Right lobe of liver (tissue), 6 donors: ENCODE measurements at places on chromosomes 4 and X. TPM values are rescaled to one million over a fixed set of nuclear protein-coding genes. Genes with fewer than 3 reads are reported as not detected.

The SLC10A3 gene
- total RNA-seq, result 15.2 TPM

The EDNRA gene
- total RNA-seq, result 1.1 TPM

The ZNF330 gene
- 26.8 TPM for total RNA-seq

The DHRSX gene
- total RNA-seq, result 30.0 TPM

The SPOCK3 gene
- total RNA-seq, result 0.27 TPM

The CXCL11 gene
- not detected for total RNA-seq

The NSDHL gene
- total RNA-seq, result 18.1 TPM

The KCNE5 gene
- not detected for total RNA-seq

The NEIL3 gene
- 0.13 TPM for total RNA-seq

- no peaks in the 10 kb centered on the region for H3K27me3 ChIP-seq
- H3K4me3 ChIP-seq, result no peak overlapping the region
- no peak for DNase-seq
These were observed 401.5 kb downstream of the PPP3CA start for GRCh38 chr4:100945789-100946188.

DNA sequence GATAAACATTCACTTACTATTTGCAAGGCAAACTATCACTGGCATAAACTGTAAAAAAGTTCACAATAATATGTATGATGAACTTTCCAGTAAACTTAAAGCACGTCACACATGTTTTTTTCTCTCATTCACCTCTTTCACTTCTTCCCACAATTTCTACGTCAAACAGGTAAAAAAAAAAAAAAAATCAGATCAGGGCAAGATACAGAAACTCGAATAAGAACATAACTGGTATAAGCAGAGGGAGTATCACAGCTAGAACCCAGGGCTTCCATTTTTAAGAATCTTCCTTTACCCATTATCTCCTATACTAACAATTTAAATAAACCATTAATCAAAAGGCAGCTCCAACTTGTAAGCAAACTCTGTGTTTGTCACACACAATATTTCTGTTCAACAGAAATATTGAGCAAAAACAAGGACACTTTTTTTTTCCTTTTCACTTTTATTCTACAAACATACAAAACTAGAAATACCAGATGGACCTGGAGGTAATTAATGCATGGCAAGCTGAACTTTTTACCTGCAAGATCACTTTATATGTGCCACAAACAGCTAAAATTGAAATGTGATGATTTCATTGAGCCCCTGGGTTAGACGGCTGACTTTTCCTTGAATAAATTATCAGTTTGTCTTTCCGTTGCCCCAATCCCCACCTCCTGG lies 47.5 kb upstream of the NSUN7 start:
- H3K27ac ChIP-seq, result no peak overlapping the region
- no peaks in the 10 kb centered on the region for H3K27me3 ChIP-seq
- H3K36me3 ChIP-seq, result no peaks in the 10 kb centered on the region
- no peaks in the 10 kb centered on the region for H3K4me1 ChIP-seq
- H3K4me3 ChIP-seq, result no peak overlapping the region
- DNase-seq, result no peak

DNA sequence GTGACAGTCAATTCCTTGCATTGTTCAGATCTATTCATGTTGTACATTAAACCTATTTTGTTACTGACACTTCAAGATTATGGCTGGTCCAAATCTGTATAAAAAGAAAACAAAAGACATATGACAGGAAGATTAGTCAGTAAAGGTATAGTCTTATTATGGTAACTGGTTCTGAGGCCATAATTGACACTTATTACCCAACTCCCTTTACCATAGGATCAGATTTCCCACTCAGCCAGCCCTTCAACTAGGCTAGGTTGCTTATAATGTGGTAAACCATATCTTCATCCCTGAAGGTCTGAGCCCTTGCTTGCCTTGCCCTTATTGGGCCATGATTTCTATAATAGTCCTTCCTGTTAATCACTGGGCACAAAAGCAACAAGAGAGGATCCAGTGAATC lies 289.6 kb downstream of the CXXC4 start:
- no peaks in the 10 kb centered on the region for H3K27me3 ChIP-seq
- H3K4me3 ChIP-seq, result no peak overlapping the region
- no peak for DNase-seq

DNA sequence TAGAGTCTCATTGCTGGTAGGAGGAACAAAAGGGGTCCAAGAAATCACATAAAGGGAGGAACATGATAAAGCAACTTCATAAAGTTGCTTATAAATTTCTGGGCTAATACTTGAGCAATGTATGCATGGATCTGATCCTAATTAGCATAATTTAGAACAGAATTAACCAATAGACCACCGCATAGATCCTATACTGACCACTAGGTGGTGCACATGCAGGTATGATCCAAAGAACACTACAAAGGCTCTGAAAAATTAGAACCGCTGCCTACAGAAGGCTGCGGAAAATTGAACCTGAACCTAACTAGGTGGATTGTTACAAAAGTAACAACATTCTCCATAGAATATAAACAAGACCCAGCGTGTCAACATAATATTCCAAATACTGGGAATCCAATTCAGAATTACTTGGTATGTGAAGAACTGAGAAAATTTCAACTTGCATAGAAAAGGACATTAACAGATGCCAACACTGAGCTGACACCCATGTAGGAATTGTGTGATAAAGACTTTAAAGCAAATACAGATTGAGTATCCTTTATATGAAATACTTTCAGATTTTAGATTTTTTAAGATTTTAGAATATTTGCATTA lies 23.3 kb downstream of the BRCC3 start:
- no peaks in the 10 kb centered on the region for H3K4me1 ChIP-seq
- no peak overlapping the region for H3K27ac ChIP-seq
- no peaks in the 10 kb centered on the region for H3K27me3 ChIP-seq
- DNase-seq, result no peak
- no peaks in the 10 kb centered on the region for H3K36me3 ChIP-seq
- no peak overlapping the region for H3K4me3 ChIP-seq

DNA sequence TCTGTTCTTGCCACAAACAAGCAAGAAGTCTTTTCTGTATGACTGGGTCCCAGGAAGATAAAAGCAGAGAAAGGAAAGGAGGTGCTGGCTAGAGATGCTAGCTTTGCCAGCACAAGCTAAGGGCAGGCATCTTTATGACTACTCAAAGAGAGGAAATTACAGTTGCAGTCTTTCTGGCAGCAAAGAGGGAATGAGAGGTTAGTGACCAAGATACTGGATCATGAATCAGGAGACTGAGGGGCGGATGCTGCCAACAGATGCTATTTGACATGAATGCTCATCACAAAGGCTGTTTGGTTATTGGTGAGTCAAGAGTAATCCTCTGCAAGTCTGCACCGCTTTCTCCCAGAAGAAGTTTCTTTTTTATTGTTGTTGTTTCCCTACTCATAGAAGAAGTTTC lies 5.5 kb upstream of the XIAP start:
- no peak overlapping the region for H3K4me3 ChIP-seq
- no peak overlapping the region for H3K27ac ChIP-seq
- no peaks in the 10 kb centered on the region for H3K4me1 ChIP-seq
- no peak for DNase-seq

GRCh38 chr4:77450006-77450405 lies 155.6 kb upstream of the CXCL13 start:
- H3K36me3 ChIP-seq, result no peaks in the 10 kb centered on the region
- no peak for DNase-seq
- no peak overlapping the region for H3K27ac ChIP-seq
- H3K4me1 ChIP-seq, result no peaks in the 10 kb centered on the region

DNA sequence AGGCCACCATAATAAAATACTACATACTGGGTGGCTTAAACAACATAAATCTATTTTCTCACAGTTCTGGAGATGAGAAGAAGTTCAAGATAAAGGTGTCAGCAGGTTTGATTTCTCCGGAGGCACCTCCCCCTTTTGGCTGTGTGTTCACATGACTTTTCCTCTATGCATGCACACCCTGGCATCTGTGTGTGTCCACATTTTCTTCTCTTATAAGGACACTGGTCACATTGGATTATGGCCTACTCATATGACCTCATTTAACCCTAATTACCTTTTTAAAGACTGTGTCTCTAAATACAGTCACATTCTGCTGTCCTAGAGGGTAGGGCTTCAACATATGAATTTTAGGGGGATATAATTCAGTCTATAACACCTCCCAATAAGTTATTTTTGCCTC lies 79.8 kb downstream of the DCLK2 start:
- H3K4me3 ChIP-seq, result no peak overlapping the region
- no peaks in the 10 kb centered on the region for H3K4me1 ChIP-seq
- no peak overlapping the region for H3K27ac ChIP-seq
- DNase-seq, result no peak

- no peak overlapping the region for H3K27ac ChIP-seq
- H3K27me3 ChIP-seq, result no peaks in the 10 kb centered on the region
- no peaks in the 10 kb centered on the region for H3K4me1 ChIP-seq
- no peak for DNase-seq
- H3K36me3 ChIP-seq, result no peaks in the 10 kb centered on the region
These were observed 466.6 kb upstream of the PABPC4L start for GRCh38 chr4:134668237-134668636.

- DNase-seq, result no peak
- H3K27me3 ChIP-seq, result no peaks in the 10 kb centered on the region
- no peak overlapping the region for H3K4me3 ChIP-seq
- H3K4me1 ChIP-seq, result no peaks in the 10 kb centered on the region
- no peaks in the 10 kb centered on the region for H3K36me3 ChIP-seq
These were observed 20.6 kb upstream of the INPP4B start for GRCh38 chr4:142866685-142867084.

- no peak overlapping the region for H3K27ac ChIP-seq
- no peak for DNase-seq
- no peaks in the 10 kb centered on the region for H3K27me3 ChIP-seq
- H3K36me3 ChIP-seq, result no peaks in the 10 kb centered on the region
- H3K4me1 ChIP-seq, result no peaks in the 10 kb centered on the region
These were observed 163.2 kb upstream of the ETNPPL start for GRCh38 chr4:108926061-108926460.

DNA sequence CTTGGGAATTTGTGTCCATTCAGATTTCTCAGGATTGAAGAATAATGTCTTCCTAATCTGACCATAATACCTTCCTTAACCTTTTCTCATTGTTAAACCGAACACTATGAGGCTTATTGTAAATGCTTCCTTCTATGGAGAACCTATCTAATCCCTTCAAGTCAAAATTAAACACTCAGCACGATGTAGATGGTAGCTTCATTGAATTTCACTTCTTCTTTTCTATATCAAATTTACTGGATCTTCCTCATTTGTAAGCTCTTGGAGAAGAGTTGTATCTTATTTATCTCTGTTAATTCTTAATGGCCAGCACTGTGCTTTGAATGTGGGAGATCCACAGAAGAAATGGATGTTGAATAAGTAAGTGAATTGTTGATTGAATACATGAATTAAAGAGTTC lies 109.0 kb upstream of the RAPGEF2 start:
- H3K4me1 ChIP-seq, result peaks cover 3% of the 10 kb centered on the region
- no peak overlapping the region for H3K4me3 ChIP-seq
- no peaks in the 10 kb centered on the region for H3K36me3 ChIP-seq

- H3K36me3 ChIP-seq, result no peaks in the 10 kb centered on the region
- H3K27me3 ChIP-seq, result no peaks in the 10 kb centered on the region
- H3K4me3 ChIP-seq, result no peak overlapping the region
- DNase-seq, result no peak
- H3K27ac ChIP-seq, result no peak overlapping the region
These were observed 531 bp downstream of the RUFY3 start for GRCh38 chr4:70722199-70722791.

DNA sequence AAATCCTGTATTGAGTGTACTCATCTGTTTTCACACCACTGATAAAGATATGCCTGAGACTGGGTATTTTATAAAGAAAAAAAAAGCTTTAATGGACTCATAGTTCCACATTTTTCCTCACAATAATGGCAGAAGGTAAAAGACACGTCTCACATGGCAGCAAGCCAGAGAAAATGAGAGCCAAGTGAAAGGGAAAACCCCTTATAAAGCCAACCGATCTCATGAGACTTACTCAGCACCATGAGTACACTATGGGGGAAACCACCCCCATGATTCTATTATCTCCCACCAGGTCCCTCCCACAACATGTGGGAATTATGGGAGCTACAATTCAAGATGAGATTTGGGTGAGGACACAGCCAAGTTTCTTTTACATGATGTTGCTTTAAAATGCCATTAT lies 171.9 kb downstream of the GALNTL6 start:
- H3K27me3 ChIP-seq, result no peaks in the 10 kb centered on the region
- no peak for DNase-seq
- H3K27ac ChIP-seq, result no peak overlapping the region
- H3K36me3 ChIP-seq, result no peaks in the 10 kb centered on the region
- H3K4me1 ChIP-seq, result no peaks in the 10 kb centered on the region
- no peak overlapping the region for H3K4me3 ChIP-seq

GRCh38 chr4:119623025-119623424 lies 5.6 kb downstream of the PDE5A start:
- H3K27me3 ChIP-seq, result no peaks in the 10 kb centered on the region
- H3K27ac ChIP-seq, result no peak overlapping the region
- no peaks in the 10 kb centered on the region for H3K36me3 ChIP-seq
- DNase-seq, result no peak
- H3K4me3 ChIP-seq, result no peak overlapping the region

GRCh38 chr4:113772319-113772718 lies 10.8 kb upstream of the CAMK2D start:
- H3K27me3 ChIP-seq, result no peaks in the 10 kb centered on the region
- DNase-seq, result no peak
- no peak overlapping the region for H3K27ac ChIP-seq
- H3K36me3 ChIP-seq, result no peaks in the 10 kb centered on the region

DNA sequence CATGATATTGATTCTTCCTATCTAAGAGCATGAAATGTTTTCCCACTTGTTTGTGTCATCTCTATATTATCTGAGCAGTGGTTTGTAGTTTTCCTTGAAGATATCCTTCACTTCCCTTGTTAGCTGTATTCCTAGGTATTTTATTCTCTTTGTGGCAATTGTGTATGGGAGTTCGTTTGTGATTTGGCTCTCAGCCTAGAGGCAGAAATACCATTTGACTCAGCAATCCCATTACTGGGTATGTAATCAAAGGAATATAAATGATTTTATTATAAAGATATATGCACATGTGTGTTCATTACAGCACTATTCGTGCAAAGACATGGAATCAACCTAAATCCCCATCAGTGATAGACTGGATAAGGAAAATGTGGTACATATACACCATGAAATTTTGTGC lies 172.7 kb upstream of the IL15 start:
- DNase-seq, result no peak
- H3K4me1 ChIP-seq, result no peaks in the 10 kb centered on the region
- H3K27me3 ChIP-seq, result no peaks in the 10 kb centered on the region
- no peak overlapping the region for H3K4me3 ChIP-seq

DNA sequence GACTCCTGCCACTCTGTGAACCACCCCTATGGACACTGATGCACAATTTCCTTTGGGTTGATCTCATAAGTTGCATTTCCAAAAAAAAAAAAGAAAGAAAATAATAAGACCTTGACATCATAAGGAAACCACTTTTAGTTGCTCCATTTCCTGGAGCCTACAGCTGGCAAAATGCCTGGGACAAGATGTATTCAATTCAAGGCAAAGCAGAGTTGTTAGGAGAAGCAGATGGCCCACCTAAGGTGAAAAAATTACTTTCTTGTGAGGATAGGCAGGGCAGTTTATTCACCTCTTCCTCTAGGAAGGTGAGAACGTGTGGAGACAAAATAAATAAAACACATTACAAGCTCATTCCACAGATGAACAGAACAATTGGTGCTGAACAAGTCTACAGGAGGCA lies 14.1 kb upstream of the SCRG1 start:
- DNase-seq, result no peak
- H3K27ac ChIP-seq, result no peak overlapping the region
- H3K4me3 ChIP-seq, result no peak overlapping the region
- H3K27me3 ChIP-seq, result no peaks in the 10 kb centered on the region
- no peaks in the 10 kb centered on the region for H3K4me1 ChIP-seq
